ENCODE measurements at places on chromosomes 2 and 18. TPM values are rescaled to one million over a fixed set of nuclear protein-coding genes. Genes with fewer than 3 reads are reported as not detected.

DIPK1C gene
- total RNA-seq = not detected

C1QL2 gene
- total RNA-seq = not detected

- no peak for DNase-seq
Observed at GRCh38 chr2:83650898-83651297, 808.2 kb downstream of the SUCLG1 start.

GRCh38 chr2:207123335-207123744, 42.4 kb downstream of the KLF7 start:
- DNase-seq = no peak

- DNase-seq = no peak
Observed at GRCh38 chr2:67229706-67230105, 167.4 kb upstream of the ETAA1 start.

DNA sequence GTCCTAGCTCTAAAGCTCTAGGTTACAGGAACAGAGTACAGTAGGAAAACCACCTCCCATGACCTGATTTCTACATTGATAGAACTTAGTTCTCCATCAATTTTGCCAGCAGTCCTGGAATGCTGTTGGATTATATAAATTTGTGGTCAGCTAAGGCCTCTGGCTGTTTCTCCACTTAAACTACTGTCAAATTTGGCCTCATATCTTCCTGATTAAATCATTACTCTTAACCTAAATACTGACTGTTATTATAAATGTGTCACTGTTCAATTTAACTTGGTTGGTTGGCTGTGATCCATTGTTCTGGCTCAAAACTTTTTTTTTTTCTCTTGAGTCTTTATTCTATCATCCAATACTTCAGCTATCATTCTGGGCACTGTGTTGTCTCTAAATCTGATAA, 71.2 kb downstream of the TGFA start:
- no peak for DNase-seq

GRCh38 chr2:23867449-23867848, 59.5 kb downstream of the ATAD2B start:
- no peak for DNase-seq

All from kidney epithelial cell (primary cell).